Breast epithelium (tissue), 4 donors: ENCODE measurements at places on chromosomes 1 and 21.
A peak's percentile ranks its signal among the peaks of the same experiment; 100 is the strongest.

GRCh38 chr1:200699871-200700270 lies 30.2 kb upstream of the DDX59 start:
- no peak for DNase-seq
- no peak overlapping the region for H3K27ac ChIP-seq
- H3K27me3 ChIP-seq = no peaks in the 10 kb centered on the region
- H3K4me1 ChIP-seq = no peaks in the 10 kb centered on the region
- H3K36me3 ChIP-seq = no peaks in the 10 kb centered on the region

GRCh38 chr1:209733409-209734192 lies 22.3 kb upstream of the TRAF3IP3 start:
- no peak for DNase-seq
- no peaks in the 10 kb centered on the region for H3K36me3 ChIP-seq
- no peaks in the 10 kb centered on the region for H3K27me3 ChIP-seq
- no peaks in the 10 kb centered on the region for H3K4me1 ChIP-seq
- no peak overlapping the region for H3K4me3 ChIP-seq

GRCh38 chr1:201155354-201155753 lies 1.1 kb upstream of the TMEM9 start:
- DNase-seq = no peak
- H3K36me3 ChIP-seq = no peaks in the 10 kb centered on the region
- H3K4me3 ChIP-seq = no peak overlapping the region
- no peaks in the 10 kb centered on the region for H3K27me3 ChIP-seq
- peaks cover 4% of the 10 kb centered on the region for H3K4me1 ChIP-seq

GRCh38 chr1:107135463-107135862 lies 5.4 kb upstream of the NTNG1 start:
- DNase-seq = no peak
- no peak overlapping the region for H3K27ac ChIP-seq
- peaks cover 8% of the 10 kb centered on the region for H3K27me3 ChIP-seq
- H3K4me1 ChIP-seq = no peaks in the 10 kb centered on the region
- H3K36me3 ChIP-seq = no peaks in the 10 kb centered on the region

DNA sequence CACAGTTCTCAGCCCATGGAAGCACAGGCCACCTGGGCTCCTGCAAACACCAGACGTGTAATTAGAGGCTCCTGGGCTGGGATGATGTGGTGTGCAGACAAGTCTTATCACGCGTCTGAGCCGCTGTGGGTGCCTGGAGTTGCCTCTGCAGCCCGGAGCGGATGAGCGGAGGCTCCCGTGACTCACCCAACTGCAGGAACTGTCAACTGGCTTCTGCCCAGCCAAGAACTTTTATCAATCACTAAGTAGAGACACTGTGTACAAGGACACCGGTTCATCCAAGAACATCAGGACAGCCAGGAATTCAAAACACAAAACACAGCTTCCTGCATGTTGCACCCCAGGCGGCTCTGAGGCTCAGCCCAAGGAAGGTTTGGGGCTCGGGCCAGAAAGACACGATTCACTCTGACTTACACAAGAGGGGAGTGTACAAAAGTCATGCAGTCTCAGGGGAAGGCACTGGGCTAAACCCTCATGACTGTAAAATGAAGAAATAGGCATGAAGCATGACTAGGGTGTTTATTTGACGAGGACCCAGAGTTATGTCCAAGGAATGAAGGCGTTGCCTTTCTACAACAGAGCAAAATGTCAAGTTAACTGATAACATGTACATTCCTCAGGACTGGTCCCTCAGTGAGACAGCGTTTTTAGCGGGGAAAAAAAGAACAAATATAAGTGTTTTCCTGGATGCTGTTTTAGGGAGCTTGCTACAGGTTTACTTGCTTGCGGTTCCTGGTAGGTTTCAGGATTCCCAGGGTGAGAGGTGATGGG lies 21.1 kb downstream of the ERRFI1 start:
- H3K4me3 ChIP-seq = no peak overlapping the region
- H3K4me1 ChIP-seq = peaks cover 15% of the 10 kb centered on the region
- H3K27ac ChIP-seq = peak overlapping the region; percentile 92

GRCh38 chr1:11757047-11757446 lies 4.9 kb upstream of the C1orf167 start:
- no peaks in the 10 kb centered on the region for H3K4me1 ChIP-seq
- no peaks in the 10 kb centered on the region for H3K36me3 ChIP-seq
- no peak overlapping the region for H3K4me3 ChIP-seq
- H3K27ac ChIP-seq = no peak overlapping the region

GRCh38 chr1:67749263-67749843 lies 64.4 kb downstream of the GADD45A start:
- no peaks in the 10 kb centered on the region for H3K27me3 ChIP-seq
- peak overlapping the region; percentile 45 for H3K4me3 ChIP-seq
- H3K4me1 ChIP-seq = peaks cover 38% of the 10 kb centered on the region
- no peaks in the 10 kb centered on the region for H3K36me3 ChIP-seq
- peak; percentile 77 for DNase-seq

DNA sequence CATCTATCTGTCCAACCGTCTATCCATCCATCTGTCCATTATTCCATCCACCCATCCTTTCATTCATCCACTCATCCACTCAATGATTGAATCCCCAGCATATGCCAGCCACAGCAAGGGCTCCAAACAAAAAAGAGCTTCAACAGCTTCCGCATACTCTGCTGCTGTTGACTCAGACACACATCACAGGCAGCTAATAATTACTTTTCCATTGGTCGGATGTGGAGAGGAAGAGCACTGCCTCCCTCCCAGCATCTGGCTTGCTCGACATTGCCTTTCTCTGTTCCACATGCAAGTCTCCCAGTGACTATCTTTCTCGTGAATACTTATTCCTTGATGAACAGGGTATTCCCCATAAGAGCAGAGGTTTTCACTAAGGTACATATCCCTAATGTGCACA lies 176.5 kb downstream of the HIVEP3 start:
- no peaks in the 10 kb centered on the region for H3K36me3 ChIP-seq
- H3K4me3 ChIP-seq = no peak overlapping the region
- H3K4me1 ChIP-seq = no peaks in the 10 kb centered on the region
- H3K27ac ChIP-seq = no peak overlapping the region

DNA sequence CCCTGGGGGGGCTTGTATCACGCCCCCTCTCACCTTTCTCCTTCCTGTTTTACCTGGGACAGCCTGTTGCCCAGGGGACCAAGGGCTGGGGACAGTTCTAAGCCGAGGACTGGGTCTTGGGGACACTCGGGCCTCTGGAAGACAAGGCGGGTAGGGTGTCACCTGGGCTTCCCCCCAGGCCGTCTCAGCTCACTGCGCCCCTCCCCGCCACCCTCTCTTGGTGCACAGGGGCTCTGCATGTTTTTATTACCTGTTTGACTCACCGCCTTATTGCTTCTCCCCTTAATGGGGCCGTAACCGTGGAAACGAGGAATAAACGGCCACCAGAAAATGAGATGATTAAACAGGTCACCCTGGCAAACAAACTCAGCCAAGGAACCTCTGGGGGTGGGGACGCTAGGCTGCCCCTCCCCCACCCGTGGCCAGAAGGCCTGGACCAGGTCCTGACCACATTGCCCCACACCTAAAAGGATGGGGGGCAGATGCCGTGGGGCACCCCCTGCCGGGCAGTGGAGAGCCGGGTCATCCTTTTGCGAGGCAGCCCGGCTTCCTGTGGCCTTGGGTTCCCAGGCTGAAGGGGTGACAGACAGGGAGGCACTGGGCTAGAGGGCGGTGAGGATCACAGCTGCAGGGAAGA lies 109.9 kb downstream of the CASZ1 start:
- H3K27me3 ChIP-seq = no peaks in the 10 kb centered on the region
- peak overlapping the region; percentile 73 for H3K27ac ChIP-seq
- H3K4me1 ChIP-seq = peaks cover 4% of the 10 kb centered on the region

GRCh38 chr1:26417111-26417759 lies 6.6 kb downstream of the LIN28A start:
- H3K4me3 ChIP-seq = no peak overlapping the region
- DNase-seq = no peak
- no peaks in the 10 kb centered on the region for H3K27me3 ChIP-seq
- no peak overlapping the region for H3K27ac ChIP-seq
- H3K4me1 ChIP-seq = no peaks in the 10 kb centered on the region
- H3K36me3 ChIP-seq = no peaks in the 10 kb centered on the region

DNA sequence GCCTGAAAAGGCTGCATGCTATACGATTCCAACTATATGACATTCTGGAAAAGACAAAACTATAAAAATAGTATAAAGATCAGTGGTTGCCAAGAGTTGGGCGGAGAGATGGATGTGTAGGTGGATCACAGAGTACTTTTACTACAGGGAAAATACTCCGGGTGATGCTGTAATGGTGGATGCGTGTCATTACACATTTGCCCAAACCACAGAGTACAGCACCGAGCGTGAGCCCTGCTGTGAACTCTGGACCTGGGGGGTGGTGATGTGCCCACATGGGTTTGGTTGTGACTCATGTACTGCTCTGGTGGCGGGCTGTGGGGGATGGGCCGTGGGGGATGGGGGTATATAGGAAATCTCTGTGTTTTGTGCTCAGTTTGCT lies 162.7 kb upstream of the COL6A1 start:
- no peaks in the 10 kb centered on the region for H3K4me1 ChIP-seq
- DNase-seq = peak; percentile 48
- no peak overlapping the region for H3K4me3 ChIP-seq

GRCh38 chr1:112790920-112791722 lies 76.0 kb upstream of the PPM1J start:
- H3K4me3 ChIP-seq = no peak overlapping the region
- H3K4me1 ChIP-seq = no peaks in the 10 kb centered on the region
- no peak for DNase-seq

DNA sequence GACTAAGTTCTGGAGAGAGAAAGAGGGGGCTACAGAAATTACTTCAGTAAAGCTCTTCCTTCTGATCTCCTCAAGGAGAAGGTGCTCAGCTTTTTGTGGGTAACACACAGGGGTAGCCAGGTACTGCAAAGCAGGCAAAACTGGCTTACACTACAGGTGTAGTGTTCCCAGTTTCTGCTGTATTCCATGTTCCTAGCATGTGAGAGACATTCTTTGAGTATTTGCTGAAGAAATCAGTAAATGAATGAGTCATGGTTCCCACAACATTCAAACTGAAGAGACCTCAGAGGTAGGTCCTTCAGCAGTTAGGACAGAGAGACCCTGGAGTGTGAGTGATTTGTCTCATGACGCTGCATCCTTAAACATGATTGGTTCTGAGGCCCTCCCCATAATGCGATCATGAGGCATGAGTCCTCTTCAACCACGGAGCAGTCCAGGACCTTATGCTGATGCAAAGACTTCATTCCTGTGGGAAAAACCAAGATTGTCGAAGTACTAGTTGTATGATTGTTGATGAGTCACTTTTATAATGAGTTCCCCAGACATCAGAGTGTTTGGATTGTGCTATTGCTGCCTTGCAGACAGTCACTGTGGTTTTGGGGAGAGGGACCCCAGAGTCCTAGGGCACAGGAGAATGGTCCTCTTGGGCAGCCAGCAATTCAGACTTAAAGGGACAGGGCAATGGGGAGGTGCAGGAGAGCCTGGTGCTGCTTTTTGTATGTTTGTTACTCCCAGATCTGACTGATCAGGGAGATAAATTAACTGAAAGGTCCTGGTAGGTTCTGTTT lies 2.7 kb upstream of the OR10J4 start:
- no peaks in the 10 kb centered on the region for H3K27me3 ChIP-seq
- H3K36me3 ChIP-seq = no peaks in the 10 kb centered on the region
- no peaks in the 10 kb centered on the region for H3K4me1 ChIP-seq
- H3K27ac ChIP-seq = no peak overlapping the region

DNA sequence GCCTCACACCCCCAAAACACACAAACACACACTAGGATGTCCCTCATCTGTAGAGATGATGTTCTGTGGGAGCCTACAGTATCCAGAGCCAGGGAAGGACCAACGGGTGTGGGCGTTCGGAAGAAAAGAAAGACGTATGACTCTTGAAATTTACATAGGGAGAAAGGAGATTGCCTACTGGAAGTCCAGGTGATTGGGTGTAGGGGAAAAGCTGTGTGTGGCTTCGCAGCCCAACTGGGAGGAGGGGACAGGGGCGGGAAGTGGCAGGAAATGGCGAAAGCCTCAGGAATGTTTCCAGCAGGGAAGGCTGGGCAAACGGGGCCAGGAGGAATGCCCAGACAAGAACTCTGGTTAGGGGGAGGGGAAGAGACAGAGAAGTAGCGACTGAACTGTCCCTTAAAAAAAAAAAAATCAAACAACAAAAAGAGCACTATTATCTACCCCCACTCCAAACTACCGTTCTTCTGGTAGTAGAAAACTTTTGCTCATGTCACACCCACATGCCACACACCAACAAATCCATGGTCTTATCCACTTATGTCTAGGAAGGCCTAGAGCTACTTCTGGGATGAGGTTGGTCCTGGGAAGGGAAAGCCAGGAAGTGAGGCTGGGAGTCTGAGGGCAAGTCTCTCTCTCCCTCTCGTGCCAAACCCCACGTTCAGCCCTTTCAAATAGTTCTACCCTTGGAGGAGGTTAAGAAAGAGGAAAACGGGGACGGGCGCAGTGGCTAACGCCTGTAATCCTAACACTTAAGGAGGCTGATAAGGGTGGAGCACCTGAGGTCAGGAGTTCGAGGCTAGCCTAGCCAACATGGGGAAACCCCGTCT lies 1.8 kb upstream of the CKS1B start:
- peak overlapping the region; percentile 99 for H3K27ac ChIP-seq
- no peaks in the 10 kb centered on the region for H3K36me3 ChIP-seq
- H3K4me1 ChIP-seq = peaks cover 26% of the 10 kb centered on the region
- H3K27me3 ChIP-seq = no peaks in the 10 kb centered on the region
- peak overlapping the region; percentile 76 for H3K4me3 ChIP-seq
- DNase-seq = peak; percentile 91

DNA sequence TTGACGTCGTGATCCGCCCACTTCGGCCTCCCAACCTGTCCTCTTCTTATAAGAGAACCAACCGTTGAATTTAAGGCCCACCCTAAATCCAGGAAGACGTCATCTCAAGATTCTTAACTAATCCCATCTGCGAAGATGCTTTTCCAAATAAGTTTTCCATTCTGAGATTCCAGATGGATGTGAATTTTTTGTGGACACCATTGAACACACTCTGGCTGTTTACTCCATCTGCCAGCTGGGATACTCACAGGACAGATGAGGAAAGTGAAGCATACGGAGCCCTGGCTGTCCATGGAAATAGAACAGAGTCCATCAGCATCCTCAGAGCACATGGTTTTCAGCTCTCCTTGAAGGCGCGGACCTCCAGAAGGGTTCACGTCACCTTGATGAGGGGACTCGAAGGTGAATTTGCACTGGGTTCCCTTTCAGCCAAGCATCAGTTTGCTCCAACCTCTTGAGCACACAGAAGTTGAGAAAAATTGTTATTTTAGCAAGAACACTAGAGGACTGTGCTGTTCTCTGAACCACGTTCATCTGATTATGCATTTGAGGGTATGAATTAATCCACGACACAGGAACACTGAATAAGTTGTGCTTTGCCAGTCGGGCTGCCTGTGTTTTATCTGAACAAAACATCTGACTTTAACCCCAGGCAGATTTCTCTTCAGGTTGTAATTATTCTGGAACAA lies 68.6 kb downstream of the KAZN start:
- peak overlapping the region; percentile 58 for H3K27ac ChIP-seq
- H3K4me3 ChIP-seq = no peak overlapping the region
- no peaks in the 10 kb centered on the region for H3K36me3 ChIP-seq
- H3K4me1 ChIP-seq = no peaks in the 10 kb centered on the region
